Muscle of leg (tissue), 16 donors: ENCODE measurements at places on chromosomes 7 and 10. TPM values are rescaled to one million over a fixed set of nuclear protein-coding genes. Genes with fewer than 3 reads are reported as not detected.
A peak's percentile ranks its signal among the peaks of the same experiment; 100 is the strongest.

DNA sequence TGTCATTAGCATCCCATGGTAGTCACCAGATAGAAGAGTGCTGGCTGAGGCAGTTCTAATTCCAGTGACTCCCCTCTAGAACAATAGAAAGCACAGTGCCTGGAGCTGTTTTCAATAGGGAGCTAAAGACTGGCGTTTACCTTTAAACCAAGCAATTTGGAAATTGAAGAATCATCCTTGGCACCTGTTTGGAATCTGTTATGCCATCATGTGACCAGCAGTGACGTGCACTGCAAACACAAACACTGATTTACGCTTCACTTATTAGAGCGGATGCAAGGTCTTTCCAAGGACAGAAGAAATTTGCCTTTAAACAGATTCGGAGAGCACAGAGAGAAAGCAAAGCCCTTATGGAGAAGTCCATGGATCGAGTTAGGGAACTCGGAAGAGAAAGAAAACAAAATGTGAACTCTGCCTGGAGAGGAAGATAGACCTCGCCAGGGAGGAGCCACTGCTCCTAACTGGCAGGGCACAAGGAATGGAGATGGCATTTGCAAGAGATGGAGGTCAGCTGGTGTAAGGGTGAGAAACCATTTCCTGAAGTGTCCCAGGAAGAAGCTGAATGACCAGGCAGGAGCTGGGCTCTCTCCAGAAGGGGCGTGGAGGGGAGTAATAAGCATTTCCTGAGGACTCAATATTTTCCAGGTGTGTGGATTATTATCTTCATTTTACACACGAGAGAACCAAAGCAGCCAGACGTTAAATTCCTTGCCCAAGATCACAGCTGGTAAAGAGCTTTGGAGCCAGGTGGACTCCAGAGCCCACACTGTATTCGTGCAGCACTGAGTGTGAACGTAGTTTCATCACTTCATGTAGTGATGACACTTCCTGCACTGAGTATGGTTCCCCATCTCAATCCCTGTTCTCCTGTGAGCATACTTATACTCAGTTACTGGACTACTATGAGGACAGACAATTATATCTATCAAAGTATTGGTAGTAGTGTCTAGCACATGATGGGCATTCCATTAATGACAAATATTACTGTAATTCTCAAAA, 97.7 kb downstream of the CUBN start:
- peak; percentile 74 for DNase-seq

PDE1C gene
- 4.5 TPM for total RNA-seq

DOCK1 gene
- 43.5 TPM for total RNA-seq

TSPAN14 gene
- total RNA-seq = 15.8 TPM

CFAP69 gene
- 3.6 TPM for total RNA-seq

- DNase-seq = peak; percentile 96
Measured at GRCh38 chr7:94396037-94396431, 1.3 kb downstream of the COL1A2 start.

DNA sequence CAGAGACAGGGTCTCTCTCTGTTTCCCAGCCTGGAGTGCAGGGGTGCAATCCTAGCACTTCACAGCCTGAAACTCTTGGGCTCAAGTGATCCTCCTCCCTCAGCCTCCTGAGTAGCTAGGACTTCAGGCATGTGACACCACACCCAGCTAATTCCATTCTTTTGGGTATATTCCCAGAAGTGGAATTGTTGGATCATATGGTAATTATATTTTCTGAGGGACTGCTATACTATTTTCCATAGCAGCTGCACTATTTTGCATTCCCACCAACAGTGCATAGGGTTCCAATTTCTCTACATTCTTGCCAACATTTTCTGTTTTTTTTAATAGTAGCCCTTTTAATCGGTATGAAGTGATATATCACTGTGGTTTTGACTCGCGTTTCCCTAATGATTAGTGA, 30.0 kb upstream of the RAB11FIP2 start:
- peak; percentile 88 for DNase-seq

GRCh38 chr10:86673216-86673826, 5.0 kb downstream of the LDB3 start:
- DNase-seq = no peak

- no peak for DNase-seq
Measured at GRCh38 chr7:76091506-76091905, 43.6 kb downstream of the MDH2 start.
